ENCODE measurements at places on chromosomes 2 and 18. TPM values are rescaled to one million over a fixed set of nuclear protein-coding genes. Genes with fewer than 3 reads are reported as not detected.

The MIB1 gene
- 36.0 TPM for total RNA-seq

The TTN gene
- 0.12 TPM for total RNA-seq

The DSC1 gene
- not detected for total RNA-seq

The LOXHD1 gene
- not detected for total RNA-seq

The CFC1 gene
- total RNA-seq = not detected

The HNRNPLL gene
- total RNA-seq = 61.8 TPM

DNA sequence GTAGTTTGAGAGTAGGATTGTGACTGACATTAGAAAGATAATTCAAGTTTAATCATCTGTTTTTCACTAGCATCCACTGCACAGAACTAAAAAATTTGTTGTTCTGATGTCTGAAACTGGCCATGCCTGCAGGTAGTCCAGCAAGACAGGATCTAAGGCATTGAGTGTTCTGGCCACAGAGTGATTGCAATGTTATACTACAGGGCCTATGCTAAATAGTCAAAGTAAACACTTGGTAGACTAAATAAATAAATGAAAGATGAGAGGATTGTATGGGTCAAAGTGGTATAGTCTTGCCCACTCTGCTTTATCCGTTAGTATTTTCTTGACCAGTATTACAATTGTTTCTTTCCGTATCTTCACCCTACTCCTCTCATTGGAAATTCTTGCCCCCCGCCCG lies 27.6 kb upstream of the FANCL start:
- no peak for DNase-seq

DNA sequence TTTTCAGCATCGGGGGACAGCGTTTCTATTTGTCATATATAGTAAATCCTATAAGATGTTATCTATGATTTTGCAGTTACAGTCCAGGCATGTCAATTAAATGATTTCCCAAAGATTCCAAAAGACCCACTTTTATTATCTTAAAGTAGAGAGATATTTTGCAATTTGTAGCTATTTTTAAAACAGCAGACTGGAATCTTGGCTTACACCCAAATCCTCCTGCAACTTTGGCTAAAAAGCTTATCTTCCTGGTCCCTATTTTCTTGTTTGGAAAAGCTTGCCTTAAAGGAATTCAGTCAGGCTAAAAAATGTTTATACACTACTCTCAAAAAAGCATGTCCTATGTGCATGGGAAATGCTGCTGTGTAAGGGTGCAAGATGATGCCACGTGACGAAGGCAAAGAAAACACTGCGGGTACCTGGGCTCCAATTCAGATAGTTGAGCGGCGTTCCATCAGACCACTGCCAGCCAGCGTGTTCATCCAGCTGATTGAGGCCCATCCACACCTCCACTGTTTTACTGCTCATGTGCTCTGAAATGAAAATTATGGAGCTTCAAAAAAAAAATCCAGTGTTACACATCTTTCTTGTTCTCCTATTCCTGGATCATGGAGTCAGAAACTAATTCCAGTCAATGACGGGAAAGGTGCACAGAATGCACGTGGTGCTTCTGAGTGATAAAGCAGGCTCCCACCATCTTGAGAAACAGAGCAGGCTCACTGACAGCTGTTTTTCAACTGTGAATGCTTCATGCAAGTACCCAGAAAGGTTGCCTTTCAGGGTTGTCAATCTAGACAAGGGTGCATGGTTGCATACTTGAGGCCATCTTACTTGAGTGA lies 33.8 kb downstream of the PLA2R1 start:
- peak; percentile 31 for DNase-seq

DNA sequence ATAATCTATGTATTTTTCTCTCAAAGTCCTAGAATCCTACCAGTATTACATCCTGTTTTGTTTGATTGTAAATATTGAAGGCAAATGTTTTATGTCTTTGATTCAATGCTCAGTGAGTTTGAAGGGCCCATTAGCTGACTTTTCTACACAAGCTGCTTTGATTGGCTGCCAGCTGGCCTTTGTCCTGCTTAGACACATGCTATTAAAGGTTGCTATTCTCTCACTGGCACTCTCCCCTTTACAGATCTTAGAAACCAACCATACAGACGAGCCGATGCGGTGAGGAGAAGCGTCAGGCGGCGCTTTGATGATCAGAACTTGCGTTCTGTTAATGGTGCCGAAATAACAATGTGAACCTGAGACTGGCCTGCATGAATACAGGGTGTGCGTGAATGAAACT lies 69.7 kb downstream of the PRPF40A start:
- DNase-seq = no peak

DNA sequence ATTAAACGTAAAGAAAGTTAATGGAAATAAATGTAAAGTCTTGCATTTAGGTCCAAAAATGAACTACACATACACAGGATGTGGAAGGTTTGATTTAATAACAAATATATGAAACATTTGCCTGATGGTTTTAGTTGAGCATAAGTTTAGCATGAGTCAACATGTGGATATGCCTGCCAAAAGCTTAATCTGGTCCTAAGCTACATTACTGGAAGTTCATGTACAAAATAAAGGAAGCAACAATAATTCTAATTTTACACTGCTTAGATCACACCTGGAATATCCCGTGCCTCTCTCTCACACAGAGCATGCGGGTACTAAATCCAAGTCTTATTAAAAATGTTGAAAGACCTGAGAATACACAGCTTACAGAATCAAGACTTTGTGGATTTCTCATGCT lies 276.5 kb upstream of the NRP2 start:
- peak; percentile 44 for DNase-seq

- DNase-seq = no peak
Measured at GRCh38 chr2:29765721-29766120, 155.7 kb downstream of the ALK start.

- peak; percentile 64 for DNase-seq
Measured at GRCh38 chr2:159226059-159226461, 60.4 kb downstream of the WDSUB1 start.

GRCh38 chr18:56351911-56352500 lies 286.4 kb downstream of the TXNL1 start:
- no peak for DNase-seq

DNA sequence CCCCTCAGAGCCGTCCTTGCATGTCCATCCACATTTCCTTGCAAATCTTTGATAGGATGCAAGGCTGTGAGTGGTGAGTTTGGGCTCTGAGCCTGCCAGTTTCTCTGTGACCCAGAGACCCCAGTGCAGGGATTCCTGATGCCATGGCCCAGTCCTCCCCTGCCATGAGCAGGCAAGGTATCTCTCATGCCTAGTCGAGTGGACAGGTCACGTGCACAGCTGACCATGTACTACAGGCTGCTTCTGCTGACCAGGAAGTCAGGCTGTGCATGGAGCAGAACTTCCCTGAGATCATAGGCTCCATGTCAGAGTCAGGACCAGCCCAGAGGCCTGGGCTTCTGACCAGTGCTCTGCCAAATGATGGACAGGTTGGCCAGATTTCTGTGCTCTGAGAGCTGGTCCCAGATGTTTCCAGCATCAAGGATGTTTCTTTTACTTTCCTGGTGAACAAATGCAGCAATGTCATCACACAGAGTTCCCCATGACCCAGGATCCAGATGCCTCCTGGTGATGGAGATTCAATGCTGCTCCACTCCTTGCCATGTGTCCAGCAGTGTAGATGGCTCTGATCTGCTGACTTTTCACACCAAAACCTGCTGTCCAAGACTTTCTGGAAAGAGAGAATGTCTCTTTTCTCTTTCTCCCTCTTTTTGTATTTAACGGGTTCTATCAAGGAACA lies 321.6 kb upstream of the HS6ST1 start:
- no peak for DNase-seq

GRCh38 chr2:85761946-85762345 lies 8.2 kb downstream of the ATOH8 start:
- DNase-seq = no peak

DNA sequence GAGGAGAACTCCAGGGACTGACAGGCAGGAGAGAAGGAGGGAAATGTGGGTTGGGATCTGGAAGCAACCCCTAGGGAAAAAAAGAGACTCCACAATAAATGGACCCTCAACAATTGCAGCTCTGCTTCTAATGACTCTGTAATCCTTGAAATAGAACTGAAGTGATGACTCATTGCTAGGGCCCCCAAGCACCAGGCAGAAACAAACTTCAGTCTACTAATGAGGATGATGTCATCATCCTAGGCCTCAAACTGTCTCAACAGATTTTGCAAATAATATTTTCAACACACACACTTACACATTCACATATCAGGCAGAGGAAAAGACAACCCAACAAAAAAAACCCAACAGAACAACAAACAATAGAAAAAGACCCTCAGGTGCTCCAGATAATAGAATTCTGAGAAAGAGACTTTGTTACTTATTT lies 143.3 kb downstream of the HDAC4 start:
- DNase-seq = peak; percentile 91

GRCh38 chr2:15311201-15311907 lies 249.8 kb downstream of the NBAS start:
- no peak for DNase-seq

DNA sequence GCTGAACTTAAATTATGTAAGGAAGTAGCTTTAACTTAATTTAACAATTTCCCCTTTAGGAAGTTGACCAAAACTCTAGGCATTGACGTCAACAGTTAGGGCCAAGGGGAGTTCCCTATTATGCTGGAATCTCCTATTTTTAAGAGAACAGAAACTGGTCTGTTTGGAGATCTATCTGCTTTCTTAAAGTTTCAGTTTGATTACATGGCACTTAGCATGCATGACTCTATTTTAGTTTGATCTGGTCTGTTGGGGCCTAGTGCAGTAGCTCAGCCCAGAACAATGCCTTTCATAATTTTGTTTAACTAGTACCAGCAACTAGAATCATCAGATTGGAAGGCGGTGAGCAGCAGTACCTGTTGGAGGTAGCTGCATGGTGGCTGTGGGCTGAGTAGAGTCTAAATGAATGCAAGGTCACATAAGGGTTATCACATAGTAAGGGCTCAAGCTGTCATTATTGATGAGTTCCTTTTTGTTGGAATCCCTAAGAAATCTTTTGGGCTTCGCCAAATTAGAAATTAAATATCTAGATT lies 60.5 kb upstream of the ZNG1B start:
- DNase-seq = no peak

- DNase-seq = peak; percentile 75
Measured at GRCh38 chr18:79393635-79394533, 1.8 kb upstream of the NFATC1 start.

- DNase-seq = peak; percentile 31
Measured at GRCh38 chr2:222296311-222296741, 2.5 kb downstream of the PAX3 start.

DNA sequence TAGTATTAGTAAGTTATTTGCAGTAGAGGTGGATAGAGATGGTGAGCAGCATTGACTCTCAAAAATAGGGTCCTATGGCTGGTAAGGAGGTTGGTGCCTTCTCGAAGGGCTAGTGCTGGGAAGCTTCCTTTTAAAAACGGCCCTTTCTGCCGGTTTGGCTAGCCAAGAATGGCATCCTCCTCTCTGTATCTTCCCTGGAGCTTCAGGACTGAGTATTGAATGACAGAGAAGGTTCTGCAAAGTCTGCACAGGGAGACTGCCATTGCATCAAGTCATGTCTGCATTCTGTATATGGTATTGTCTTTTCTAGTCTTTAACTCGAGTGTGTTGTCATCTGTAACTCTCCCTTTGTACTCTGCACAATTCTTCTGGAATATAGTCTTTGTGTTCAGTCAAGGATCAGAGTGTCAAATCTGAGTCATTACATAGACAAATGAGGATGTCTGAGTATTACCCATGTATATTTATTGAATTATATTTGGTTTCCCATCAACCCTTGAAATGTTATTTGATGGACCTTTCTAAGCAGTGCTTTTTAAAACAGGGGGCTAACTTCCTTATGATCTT lies 1.1 kb downstream of the LDLRAD4 start:
- DNase-seq = no peak

GRCh38 chr2:68832233-68832869 lies 38.8 kb downstream of the BMP10 start:
- DNase-seq = peak; percentile 86

DNA sequence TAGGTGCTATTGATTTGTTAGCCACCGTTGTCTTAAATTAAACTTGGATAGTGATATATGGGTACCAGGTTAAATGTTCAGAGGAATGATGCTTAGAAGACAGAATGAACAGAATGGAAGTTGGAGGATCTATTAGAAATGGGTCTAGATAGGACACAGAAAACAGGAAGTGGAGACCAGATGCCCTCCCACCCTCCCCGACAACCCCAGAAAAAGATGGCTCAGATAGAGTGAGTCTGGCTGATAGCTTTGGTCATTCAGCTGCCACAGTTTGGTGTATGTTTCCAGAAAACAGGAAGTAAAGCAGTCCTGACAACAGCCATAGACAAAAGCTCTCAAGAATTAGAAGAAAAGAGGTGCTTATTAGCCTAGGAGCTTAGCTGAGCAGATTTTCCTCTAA lies 71.5 kb upstream of the DSG1 start:
- DNase-seq = no peak

DNA sequence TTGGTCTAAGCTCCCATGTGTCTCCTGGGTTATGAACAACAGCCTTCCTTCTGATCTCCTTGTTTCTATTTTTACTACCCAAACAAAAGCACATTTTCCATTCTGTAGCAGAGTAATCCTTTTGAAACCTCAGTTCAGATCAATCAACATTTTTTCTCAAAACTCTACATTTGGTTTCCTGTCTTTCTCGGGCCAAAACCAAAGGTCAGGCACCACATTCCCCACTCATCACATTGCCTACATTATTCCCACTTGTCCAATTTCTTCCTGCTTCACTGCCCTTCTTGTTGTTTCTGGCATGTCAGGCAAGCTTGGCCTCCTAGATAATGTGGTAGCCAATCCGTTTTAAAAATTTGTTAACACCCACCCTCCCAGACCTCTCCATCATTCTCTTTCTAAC lies 196.8 kb downstream of the PPP1R1C start:
- no peak for DNase-seq

GRCh38 chr2:30236591-30237238 lies 5.4 kb downstream of the LBH start:
- DNase-seq = no peak

- DNase-seq = no peak
Measured at GRCh38 chr2:70566906-70567305, 13.3 kb upstream of the TGFA start.

GRCh38 chr2:233470011-233470687 lies 96.4 kb downstream of the USP40 start:
- no peak for DNase-seq

GRCh38 chr2:179677077-179677688 lies 184.2 kb downstream of the ZNF385B start:
- DNase-seq = no peak
